Adrenal gland (tissue), 19 donors: ENCODE measurements at places on chromosomes 16 and 17. TPM values are rescaled to one million over a fixed set of nuclear protein-coding genes. Genes with fewer than 3 reads are reported as not detected.
A peak's percentile ranks its signal among the peaks of the same experiment; 100 is the strongest.

DNA sequence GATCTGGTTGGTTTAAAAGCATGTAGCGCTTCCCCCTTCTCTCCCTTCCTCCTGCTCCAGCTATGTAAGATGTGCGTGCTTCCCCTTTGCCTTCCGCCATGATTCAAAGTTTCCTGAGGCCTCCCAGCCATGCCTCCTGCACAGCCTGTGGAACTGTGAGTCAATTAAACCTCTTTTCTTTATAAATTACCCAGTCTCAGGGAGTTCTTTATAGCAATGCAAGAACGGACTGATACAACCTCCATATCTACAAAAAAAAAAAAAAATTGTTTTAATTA lies 16.6 kb upstream of the PDXDC1 start:
- H3K36me3 ChIP-seq = no peaks in the 10 kb centered on the region
- no peaks in the 10 kb centered on the region for H3K27me3 ChIP-seq
- no peak for DNase-seq
- no peak overlapping the region for H3K27ac ChIP-seq
- no peak overlapping the region for H3K4me3 ChIP-seq
- peaks cover 23% of the 10 kb centered on the region for H3K4me1 ChIP-seq

GRCh38 chr16:28596840-28597691 lies at the start of gene SULT1A2:
Gene SULT1A2 (minus strand): TSS chr16:28597050. CDS start chr16:28595930, 1,120 bp downstream.
- H3K36me3 ChIP-seq = no peaks in the 10 kb centered on the region
- no peaks in the 10 kb centered on the region for H3K27me3 ChIP-seq
- no peak within 1 kb of the TSS for H3K4me3 ChIP-seq
- no peak for DNase-seq

DNA sequence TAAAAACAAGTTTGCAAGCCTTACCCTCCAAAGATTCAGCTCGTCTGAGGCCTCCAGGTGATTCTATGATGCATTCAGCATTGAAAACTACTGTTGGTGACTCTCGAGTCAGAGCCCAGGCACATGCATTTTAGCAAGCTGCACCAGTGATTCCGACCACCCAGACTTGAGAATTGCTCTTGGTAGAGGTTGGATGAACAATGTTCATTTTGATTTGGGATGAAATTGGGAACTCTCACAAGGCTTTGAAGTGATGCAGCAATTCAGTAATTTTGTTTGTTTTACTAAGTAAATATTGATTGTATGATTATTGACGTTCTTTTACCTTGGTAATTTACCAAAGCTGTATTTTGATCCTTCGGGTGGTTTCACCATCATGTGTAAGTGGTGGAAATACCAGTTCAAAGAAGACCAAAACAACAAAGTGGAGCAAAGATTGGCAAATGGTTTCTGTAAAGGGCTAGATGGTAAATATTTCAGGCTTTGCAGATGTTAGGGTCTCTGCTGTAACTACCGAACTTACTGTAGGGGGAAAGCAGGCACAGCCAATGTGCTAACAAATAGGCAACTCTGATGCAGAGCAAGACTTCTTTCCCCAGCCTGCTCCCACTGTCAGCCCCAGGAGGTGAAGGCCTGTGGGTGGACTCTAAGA lies 11.8 kb downstream of the ALDH3A2 start:
- peaks cover 25% of the 10 kb centered on the region for H3K4me1 ChIP-seq
- DNase-seq = no peak
- H3K27ac ChIP-seq = peak overlapping the region; percentile 67

- no peak for DNase-seq
- no peaks in the 10 kb centered on the region for H3K27me3 ChIP-seq
- H3K36me3 ChIP-seq = no peaks in the 10 kb centered on the region
These were observed 104.9 kb downstream of the ADCY9 start for GRCh38 chr16:4011225-4011939.

Gene EVPL
- not detected for total RNA-seq

DNA sequence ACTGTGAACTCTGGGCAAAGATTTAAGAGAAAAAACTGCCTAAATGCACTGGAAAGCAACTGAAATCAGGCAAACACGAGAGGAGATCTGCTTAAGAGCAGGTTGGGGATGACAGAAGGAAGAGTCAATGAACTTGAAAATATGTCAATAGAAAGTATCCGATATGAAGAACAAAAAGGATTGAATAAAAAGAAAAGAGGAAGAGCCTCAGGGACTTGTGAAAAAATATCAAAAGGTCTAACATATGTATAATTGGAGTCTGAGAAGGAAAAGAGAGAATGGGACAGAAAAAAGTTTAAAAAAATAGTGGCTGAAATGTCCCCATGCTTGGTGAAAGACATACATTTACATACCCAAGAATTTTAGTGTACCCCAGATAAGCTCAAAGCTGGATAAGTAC lies 195.5 kb downstream of the COPRS start:
- no peaks in the 10 kb centered on the region for H3K4me1 ChIP-seq
- no peak for DNase-seq
- H3K4me3 ChIP-seq = no peak overlapping the region
- H3K27me3 ChIP-seq = no peaks in the 10 kb centered on the region
- no peak overlapping the region for H3K27ac ChIP-seq

GRCh38 chr16:23527961-23528643 lies 17.8 kb upstream of the GGA2 start:
- H3K4me3 ChIP-seq = no peak overlapping the region
- DNase-seq = no peak
- H3K36me3 ChIP-seq = peaks cover 58% of the 10 kb centered on the region
- H3K27ac ChIP-seq = no peak overlapping the region
- no peaks in the 10 kb centered on the region for H3K4me1 ChIP-seq
- no peaks in the 10 kb centered on the region for H3K27me3 ChIP-seq

GRCh38 chr16:49468611-49469310 lies 95.2 kb downstream of the C16orf78 start:
- no peak overlapping the region for H3K4me3 ChIP-seq
- H3K36me3 ChIP-seq = no peaks in the 10 kb centered on the region
- H3K27me3 ChIP-seq = peaks cover 7% of the 10 kb centered on the region
- no peaks in the 10 kb centered on the region for H3K4me1 ChIP-seq

- DNase-seq = no peak
- H3K4me1 ChIP-seq = no peaks in the 10 kb centered on the region
- no peak overlapping the region for H3K27ac ChIP-seq
- H3K36me3 ChIP-seq = no peaks in the 10 kb centered on the region
- no peaks in the 10 kb centered on the region for H3K27me3 ChIP-seq
- no peak overlapping the region for H3K4me3 ChIP-seq
These were observed 6.5 kb upstream of the CACNA1H start for GRCh38 chr16:1146409-1146808.

Gene SENP3
- 46.5 TPM for total RNA-seq

DNA sequence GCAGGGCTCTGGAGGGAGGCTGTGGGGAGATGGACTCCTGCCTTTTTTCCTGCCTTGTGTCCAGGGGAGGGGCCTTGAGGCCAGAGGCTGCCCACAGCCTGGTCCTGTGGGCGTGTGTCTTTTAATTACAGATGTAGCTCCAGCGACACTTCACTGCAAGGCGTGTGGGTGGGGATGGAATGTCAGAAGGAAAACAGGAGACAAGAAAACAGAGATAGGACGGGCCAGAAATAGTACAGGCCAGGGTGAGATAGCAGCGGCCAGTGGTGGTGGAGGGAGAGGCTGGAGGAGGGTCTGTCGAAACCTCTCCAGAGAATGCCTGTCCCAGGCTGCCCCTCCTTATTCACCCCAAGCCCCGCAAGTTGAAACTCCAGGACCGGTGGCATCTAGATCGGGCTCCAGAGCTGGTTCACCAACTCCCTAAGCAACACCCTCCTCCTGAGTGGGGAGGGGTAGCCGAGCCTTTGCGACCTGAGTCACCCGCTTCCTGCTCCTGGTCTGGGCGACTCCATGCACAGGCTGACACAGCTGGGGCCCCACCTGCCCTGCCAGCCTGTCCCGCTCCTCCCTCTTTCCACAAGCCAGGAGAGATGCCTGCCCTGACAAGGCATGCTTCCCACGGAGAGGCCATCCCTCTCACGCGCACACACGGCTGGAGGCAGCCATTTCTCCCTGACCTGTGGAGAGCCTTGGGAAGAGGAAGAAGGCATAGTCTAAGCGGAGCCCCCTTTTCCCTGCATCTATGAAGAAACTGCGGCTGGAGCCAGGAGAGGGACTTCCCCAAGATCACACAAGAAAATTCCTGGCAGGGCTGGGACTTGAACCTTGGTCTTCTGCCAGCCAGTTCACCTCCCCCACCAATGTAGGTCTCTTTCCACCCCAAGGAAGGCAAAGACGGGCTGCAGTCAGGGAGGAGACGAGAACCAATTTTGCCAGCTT lies 6.6 kb upstream of the JUP start:
- H3K27me3 ChIP-seq = no peaks in the 10 kb centered on the region
- peak overlapping the region; percentile 26 for H3K27ac ChIP-seq
- no peaks in the 10 kb centered on the region for H3K36me3 ChIP-seq
- no peak overlapping the region for H3K4me3 ChIP-seq
- H3K4me1 ChIP-seq = no peaks in the 10 kb centered on the region
- DNase-seq = no peak

- no peak overlapping the region for H3K4me3 ChIP-seq
- DNase-seq = no peak
- no peak overlapping the region for H3K27ac ChIP-seq
- no peaks in the 10 kb centered on the region for H3K27me3 ChIP-seq
These were observed 17.2 kb downstream of the ATP6V0A1 start for GRCh38 chr17:42475835-42476234.

GRCh38 chr17:39063681-39064069 lies 87.8 kb downstream of the PLXDC1 start:
- H3K27ac ChIP-seq = no peak overlapping the region
- no peak for DNase-seq
- H3K36me3 ChIP-seq = no peaks in the 10 kb centered on the region
- H3K4me1 ChIP-seq = no peaks in the 10 kb centered on the region

Gene SDR42E1
- total RNA-seq = 0.26 TPM

DNA sequence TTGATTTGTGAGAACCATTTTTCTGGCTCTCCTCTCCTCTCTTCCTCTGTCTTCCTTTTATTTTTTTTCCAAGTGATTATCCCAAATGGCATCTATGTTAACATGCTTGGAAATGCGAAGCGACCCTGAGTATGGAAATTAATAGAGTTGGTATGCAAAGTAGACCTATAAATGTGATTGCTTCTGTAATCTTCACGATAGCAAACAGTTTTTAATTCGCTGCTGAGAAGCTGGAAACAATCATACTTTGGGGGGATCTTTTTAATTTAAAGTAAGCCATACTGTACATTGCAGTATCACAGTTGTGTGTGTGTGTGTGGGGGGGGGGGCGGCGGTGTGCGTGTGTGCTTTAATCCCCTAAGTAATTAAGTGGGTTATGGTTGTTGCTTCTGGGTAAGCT lies 233.3 kb downstream of the CDH13 start:
- no peaks in the 10 kb centered on the region for H3K4me1 ChIP-seq
- no peak overlapping the region for H3K27ac ChIP-seq
- no peaks in the 10 kb centered on the region for H3K36me3 ChIP-seq
- H3K27me3 ChIP-seq = no peaks in the 10 kb centered on the region
- DNase-seq = no peak

Gene KLHL10
- not detected for total RNA-seq

DNA sequence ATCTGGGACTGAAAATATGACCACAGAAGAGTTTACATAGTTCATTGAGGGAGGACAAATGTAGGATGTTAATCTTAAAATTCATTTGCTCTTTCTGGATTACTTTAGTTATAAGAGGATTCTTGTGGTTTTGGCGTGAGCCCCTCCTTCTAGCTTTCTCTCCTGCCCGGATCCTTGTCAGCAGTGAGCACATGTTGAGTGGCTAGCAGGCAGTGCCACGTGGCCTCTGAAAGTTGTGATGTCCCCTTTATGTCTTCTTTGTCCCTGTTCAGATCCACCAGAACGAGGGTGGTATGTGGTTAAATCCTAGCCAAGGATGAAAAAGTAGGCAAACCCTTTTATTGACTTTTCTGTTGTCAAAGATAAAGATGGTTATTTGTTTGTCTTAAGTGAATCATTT lies 83.8 kb downstream of the GNAO1 start:
- H3K27me3 ChIP-seq = no peaks in the 10 kb centered on the region
- H3K4me3 ChIP-seq = no peak overlapping the region
- no peaks in the 10 kb centered on the region for H3K4me1 ChIP-seq

DNA sequence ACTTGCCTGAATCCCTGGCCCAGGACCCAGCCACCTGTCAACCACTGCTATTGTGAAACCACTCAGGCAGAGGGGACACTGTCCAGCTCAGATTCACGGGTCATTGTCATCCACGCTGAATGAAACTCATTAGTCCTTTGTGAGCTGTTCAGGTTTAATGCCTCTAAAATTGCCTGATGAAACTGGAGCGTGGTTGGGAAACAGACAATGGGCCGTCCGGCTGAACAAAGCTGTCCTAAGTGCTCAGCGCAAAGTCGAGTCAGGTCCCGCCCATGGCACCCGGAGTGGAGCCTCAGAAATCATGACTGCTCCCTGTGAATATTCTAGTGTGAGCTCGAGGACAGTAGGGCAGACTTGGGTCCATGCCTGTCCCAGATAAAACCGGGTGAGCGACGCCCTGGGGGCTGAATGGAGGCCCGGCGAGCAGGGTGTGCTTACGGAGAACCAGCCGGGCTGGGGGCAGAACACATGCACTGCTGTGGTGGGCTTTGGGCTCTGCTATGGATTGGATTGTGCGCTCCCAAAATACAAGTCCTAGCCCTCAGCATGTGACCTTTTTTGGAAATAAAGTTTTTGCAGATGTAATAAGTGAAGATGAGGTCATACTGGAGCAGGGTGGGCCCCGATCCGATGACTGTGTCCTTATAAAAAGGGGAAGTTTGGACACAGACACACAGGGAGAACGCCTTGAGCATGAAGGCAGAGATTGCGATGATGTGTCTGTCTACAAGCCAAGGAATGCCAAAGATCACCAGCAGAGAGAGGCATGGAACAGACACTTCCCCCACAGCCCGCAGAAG lies 12.9 kb upstream of the CMIP start:
- DNase-seq = peak; percentile 51
- H3K27me3 ChIP-seq = no peaks in the 10 kb centered on the region
- H3K36me3 ChIP-seq = no peaks in the 10 kb centered on the region
- H3K4me1 ChIP-seq = peaks cover 13% of the 10 kb centered on the region

DNA sequence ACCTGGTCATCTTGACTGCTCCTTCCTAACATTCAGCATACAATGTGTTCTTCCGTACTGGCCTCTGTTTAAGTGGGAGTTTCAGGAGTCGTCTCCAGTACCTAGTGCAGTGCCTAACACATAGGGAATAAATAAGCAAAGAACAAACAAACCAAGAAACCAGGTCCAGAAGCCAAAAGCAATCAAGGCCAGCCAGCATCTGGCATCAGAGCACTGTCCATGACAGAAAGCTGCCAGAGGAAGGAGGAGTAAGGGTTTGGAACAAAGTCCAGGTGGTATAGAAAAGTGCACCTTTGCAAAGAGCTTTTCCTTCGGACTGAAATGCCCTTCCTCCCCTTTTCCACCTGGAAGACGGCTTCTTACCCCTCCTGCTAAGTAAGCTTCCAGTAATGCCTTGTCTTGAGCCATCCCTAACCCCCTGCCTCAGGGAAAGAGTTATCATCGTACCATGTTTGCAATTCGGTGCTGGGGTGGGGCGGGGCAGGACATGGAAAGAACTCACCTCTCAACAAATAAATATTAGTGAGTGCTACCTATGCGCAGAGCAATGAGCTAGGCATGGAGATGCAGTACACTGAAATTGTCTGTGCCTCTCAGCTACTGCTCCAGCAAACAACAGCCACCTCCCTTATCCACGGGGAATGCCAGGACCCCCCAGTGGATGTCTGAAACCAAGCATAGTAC lies 47.6 kb downstream of the C17orf67 start:
- H3K4me3 ChIP-seq = no peak overlapping the region
- H3K36me3 ChIP-seq = no peaks in the 10 kb centered on the region
- no peaks in the 10 kb centered on the region for H3K4me1 ChIP-seq
- DNase-seq = no peak
- H3K27ac ChIP-seq = no peak overlapping the region

- no peak overlapping the region for H3K4me3 ChIP-seq
- H3K27me3 ChIP-seq = no peaks in the 10 kb centered on the region
- peaks cover 46% of the 10 kb centered on the region for H3K4me1 ChIP-seq
- no peaks in the 10 kb centered on the region for H3K36me3 ChIP-seq
- DNase-seq = no peak
These were observed 40.9 kb downstream of the USP10 start for GRCh38 chr16:84740596-84741116.

- H3K36me3 ChIP-seq = no peaks in the 10 kb centered on the region
- H3K4me1 ChIP-seq = peaks cover 5% of the 10 kb centered on the region
- H3K4me3 ChIP-seq = no peak within 1 kb of the TSS
These were observed at the start of gene BIRC5 for GRCh38 chr17:78214016-78214705. Gene BIRC5 (plus strand): TSS chr17:78214253. CDS start chr17:78214317, 64 bp downstream.
